ENCODE measurements at places on chromosomes 5 and 9.

- DNase-seq: no peak
Measured at GRCh38 chr5:9834871-9835770, 205.0 kb upstream of the TAS2R1 start.

- no peak for DNase-seq
Measured at GRCh38 chr5:138139781-138140090, 508 bp upstream of the NME5 start.

- DNase-seq: no peak
Measured at GRCh38 chr5:151264113-151264512, 11.1 kb downstream of the GM2A start.

- DNase-seq: no peak
Measured at GRCh38 chr9:127965953-127966352, 14.8 kb downstream of the EEIG1 start.

DNA sequence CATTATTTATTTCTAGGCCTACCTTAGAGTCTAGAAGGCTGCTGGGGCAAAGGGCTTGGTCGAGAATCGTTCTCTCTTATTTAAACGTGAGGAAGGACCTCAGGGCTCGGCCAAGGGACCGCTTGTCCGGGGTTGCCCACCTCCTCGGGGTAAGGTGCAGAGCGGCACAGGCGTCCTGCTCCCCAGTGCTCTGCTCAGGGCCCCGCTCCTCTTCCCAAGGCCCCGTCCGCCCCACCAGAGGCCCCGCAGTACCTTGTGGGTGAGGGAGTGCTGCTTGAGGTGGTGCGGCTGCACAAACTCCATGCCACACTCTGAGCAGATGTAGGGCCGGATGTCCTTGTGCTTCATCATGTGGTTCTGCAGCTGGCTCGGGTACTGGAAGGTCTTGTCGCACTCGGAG, 47.3 kb downstream of the ZNF366 start:
- DNase-seq: no peak

- DNase-seq: no peak
Measured at GRCh38 chr9:134343637-134344036, 17.4 kb downstream of the RXRA start.

GRCh38 chr9:4223312-4223833, 76.5 kb downstream of the GLIS3 start:
- no peak for DNase-seq

DNA sequence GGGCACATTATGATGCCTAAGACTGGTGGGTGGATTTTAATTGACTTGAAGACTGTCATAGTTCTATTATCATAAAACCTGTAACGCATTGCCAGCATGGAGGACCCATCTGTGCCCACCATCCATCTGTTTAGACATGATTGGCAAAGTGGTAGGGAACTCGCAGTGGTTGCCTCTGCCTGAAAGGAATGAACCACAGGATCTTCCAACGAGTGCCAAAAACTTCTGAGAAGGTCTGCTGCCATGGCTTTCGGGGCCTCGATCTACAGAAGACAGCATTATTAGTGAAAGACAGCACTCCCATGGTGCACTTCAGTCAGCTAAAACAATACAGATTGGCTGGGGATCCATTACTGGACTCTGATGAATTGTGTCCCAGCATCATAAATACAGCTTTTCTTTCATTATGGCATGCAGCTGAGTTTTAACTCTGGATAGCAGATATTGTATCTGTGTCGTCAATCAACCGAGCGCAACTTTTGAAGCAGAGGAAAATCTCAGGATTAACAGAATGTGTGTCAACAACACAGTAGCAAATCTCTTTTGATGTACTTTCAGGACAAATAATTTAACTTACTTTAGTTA, 74.3 kb downstream of the ZDHHC21 start:
- no peak for DNase-seq

DNA sequence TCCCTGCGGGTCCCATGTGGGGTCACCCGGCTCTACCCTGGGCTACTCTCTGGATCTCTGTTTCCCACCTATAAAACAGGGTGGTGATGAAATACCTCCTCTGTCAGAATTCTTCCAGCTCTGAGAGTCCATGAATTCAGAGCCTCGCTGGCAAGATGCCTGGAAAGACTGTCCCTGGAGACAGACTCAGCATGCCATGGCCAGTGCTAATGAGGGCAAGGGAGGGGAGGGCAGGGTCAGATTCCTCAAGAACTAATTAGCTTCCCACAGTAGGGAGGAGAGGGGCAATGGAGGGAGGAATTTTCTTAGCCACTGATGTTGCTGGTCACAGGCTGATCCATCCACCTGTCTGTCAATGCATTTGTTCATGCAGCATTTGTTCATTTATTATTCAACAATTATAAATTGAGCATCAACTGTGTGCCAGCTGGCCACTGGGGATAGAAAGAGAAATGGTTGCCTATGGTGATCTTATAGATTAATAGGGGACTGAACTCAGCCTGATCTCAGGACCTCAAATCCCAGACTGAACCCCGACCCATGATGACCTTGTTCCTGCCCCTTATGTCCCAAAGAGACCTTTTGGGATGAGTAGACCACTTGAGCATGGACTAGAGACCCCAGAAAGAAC, 4.7 kb downstream of the SYNPO start:
- DNase-seq: no peak

DNA sequence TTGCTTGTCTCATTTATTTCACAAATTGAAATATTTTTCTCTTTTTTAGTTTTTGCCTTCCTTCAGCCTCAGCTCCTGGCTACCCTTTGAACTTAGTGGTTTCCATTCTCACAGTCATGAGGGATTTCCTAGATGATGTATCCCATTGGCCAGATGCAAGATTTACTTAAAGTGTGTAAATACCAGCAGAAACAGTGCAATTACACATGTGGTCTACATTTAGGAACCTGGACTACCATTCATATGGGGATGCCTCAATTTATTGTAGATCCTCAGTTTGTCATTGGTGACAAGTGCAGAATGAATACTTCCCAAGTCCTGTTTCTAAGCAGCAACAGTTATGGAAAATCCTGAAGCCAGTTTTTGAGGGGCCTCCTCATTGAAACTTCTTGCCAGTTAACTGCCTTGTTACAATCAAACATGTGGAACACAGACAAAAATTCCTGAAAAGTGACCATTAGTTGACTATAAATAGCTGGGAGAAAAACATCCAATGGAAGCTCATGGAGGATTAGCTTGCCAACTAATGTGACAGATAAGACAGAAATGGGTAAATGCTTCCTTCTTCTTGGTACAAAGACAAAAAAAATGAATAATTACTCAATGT, 113.6 kb upstream of the FER start:
- DNase-seq: no peak

DNA sequence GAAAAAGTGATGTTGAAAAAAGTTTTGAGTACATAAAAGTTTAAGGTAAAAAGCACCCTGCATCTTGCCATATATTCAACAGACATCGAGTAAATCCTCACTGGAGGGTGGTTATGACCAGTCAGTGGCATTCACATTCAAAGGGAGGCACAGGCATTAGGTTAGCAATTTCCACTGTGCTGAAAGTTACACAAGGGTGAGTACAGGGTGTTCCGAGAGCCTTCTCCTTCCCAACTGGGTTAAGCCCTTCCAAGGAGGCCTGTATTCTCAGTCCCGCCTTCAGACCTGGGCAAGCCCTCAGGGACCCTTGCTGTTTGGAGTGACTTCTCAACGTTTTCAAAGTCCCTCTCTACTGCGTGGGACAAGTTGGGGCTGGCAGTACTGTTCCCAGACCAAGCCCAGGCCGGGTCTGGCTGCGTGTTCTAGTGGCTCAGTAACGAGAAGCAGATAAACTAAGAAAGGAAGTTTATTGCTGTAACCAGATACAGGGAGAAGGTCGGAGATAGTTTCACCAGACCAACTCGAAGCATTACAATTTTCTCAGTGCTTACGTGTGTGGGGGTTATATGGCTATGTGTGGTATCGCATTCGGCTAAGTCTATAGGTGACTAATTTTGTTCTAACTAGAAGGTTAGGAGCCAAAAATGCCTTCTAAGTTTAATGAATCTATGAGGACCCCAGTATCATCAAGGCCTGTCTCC, 13.0 kb upstream of the SETX start:
- DNase-seq: no peak

- DNase-seq: no peak
Measured at GRCh38 chr9:91222457-91222856, 139.3 kb downstream of the AUH start.

- no peak for DNase-seq
Measured at GRCh38 chr5:77629509-77630113, 8.9 kb downstream of the OTP start.

- no peak for DNase-seq
Measured at GRCh38 chr5:64147849-64148441, 17.7 kb upstream of the RNF180 start.

DNA sequence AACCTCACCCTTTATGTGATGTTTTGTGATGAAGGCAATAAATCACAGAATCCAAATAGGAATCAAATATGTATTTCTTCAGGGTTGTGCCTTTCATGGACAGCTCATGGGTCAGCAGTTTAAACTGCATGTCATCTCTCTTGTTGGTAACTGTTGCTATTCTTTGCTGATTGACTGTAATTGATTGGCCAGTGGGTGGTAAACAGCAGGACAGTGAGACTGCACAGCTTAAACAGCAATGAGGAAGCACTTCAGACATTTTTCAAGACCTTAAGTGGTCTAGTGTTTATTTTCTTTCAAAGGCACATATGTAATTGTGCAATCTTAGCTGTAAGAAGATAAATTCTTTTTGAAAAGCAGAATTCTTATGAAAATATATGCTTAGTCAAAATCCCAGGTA, 260.5 kb downstream of the COX7C start:
- no peak for DNase-seq

GRCh38 chr5:120632430-120632829, 168.3 kb downstream of the PRR16 start:
- DNase-seq: no peak

GRCh38 chr9:86281593-86282076, 703 bp downstream of the ISCA1 start:
- no peak for DNase-seq

DNA sequence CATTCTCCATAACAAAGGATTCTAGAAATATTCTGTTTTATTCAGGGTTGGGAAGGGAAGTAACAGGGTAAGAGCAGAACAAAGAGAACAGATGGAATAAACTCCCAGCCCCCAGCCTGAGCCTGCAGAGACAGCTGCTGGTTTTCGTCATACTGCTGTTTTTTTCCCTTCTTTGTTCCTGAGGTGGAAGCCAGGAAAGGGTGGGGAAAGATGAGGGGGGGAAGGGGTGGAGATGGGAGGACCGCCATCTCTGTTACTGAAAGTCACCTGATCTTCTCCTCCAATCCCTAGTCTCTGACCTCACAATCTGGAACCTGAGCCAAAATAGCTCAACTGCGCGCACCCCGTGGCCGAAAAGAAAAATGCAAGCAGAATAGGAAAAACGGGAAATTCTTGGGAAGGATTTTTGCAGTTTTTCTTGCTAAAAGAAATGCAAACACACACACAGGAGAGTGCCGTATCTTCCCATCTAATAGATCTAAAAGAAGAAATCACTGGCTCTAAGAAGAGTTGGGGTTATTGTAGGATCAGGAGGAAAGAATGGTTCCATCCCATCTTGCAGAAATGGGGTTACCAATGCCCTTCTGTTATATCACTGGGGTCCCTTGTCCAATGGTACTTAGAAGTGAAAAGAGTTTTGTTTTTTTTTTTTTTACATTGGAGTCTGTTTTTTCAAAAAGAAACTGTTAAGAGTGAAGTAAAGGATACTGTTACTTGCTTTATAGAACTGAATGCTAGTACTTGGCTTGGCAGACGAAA, 57.9 kb downstream of the DIAPH1 start:
- DNase-seq: no peak

GRCh38 chr9:135969064-135969683, 8.0 kb upstream of the UBAC1 start:
- no peak for DNase-seq

GRCh38 chr5:151448038-151448985, 909 bp downstream of the SLC36A1 start:
- no peak for DNase-seq

DNA sequence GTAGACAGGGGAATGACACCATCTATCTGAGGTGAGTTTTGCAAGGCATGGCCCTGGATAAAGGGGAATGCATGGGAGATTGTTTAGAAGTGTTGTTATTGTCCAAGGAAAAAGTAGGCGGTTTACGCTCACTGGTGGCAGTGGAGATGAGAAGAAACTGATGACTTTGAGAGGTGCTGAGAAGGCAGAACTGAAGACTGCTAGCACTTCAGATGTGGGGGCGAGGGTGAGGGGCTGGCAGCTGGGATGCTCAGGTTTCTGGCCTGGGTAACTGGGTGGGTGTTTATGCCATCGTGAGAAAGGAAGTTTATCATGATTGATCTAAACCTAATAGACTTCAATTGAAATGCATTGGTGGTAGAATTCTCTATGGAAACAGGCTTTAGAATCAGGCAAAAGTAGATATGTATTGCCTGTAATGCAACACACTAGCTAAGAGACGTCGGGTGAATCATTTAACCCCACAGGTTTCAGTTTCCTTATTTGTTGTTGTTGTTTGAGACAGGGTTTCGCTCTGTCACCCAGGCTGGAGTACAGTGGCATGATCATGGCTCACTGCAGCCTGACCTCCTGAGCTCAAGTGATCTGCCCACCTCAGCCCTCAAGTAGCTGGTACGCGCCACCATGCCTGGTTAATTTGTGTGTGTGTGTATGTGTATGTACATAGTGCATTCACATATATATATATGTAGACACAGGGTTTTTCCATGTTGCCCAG, 123.5 kb downstream of the SLC24A2 start:
- no peak for DNase-seq

- no peak for DNase-seq
Measured at GRCh38 chr5:132022737-132023136, 11.3 kb upstream of the ACSL6 start.

GRCh38 chr9:35930521-35930920, 21.2 kb downstream of the SPAAR start:
- DNase-seq: no peak

GRCh38 chr5:57445006-57445704, 37.5 kb downstream of the ACTBL2 start:
- DNase-seq: no peak

DNA sequence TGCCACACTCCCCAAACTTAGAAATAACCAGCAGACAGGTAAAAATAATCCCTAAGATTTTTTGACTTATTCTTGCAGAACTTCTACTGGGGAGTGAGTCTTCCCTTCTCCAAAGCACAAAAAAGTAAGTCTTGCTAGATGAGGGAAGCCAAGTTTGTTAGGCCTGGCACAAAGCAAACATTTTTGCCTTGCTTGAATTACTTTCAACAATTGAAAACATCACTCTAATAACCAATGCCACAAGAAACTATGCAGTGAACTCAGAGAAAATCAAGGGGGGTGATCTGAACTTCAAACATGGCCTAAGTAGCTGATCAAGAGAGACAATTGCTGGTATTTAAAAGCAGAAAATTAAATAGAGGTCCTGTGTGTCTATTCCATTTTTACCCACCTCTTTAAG, 123.6 kb upstream of the SLC1A3 start:
- no peak for DNase-seq

GRCh38 chr5:141691867-141692532, 10.0 kb upstream of the ARAP3 start:
- DNase-seq: peak; percentile 89

DNA sequence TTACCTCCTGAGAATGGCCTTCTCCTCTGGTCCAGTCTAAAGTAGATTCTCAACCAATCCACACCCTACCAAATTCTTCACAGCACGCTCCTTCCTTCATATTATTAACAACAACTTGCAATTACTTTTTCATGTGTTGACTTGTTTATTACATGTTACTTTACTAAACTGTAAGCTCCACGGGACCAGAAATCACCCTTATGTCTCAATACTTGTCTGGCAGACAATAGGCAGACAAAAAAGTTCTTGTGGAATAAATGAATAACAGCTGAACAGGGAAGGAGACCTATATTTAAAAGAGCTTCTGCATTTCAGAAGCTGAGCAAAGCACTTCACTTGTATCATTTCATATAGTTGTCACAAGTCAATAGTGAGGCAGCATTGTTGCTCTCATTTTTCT, 5.7 kb upstream of the WWC1 start:
- DNase-seq: no peak

- DNase-seq: no peak
Measured at GRCh38 chr5:83866181-83866580, 145.5 kb upstream of the HAPLN1 start.

All from stimulated activated naive CD8-positive, alpha-beta T cell treated with anti-CD3 and anti-CD28 coated beads, Interleukin-15, amount 100 ng/mL, for 72 hours (primary cell).